Stimulated activated CD8-positive, alpha-beta memory T cell treated with anti-CD3 and anti-CD28 coated beads, Interleukin-4, amount 100 ng/mL, for 1 hour (primary cell): ENCODE measurements at places on chromosomes 7 and 10.

GRCh38 chr7:112985377-112985987, 101.1 kb downstream of the GPR85 start:
- no peak for DNase-seq

DNA sequence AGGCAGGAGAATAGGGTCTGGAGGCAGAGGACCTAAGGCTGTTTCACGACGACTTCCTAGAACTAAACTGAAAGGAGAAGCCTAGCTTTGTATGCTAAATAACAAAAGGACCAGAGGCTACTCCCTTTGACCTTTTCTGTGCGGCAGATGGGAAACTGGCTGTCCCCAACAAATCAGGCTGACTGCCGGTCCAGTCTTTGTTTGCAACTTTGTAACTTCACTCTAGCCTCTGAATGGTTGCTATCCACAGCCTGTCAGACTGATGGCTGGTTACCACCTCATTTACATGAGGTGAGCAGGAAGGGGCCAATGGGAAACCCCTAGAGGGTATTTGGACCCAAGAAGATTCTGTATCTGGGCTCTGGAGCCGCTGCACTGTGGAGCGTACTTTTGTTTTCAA, 132.6 kb upstream of the SHH start:
- DNase-seq, result no peak

GRCh38 chr7:98655611-98656010, 38.5 kb downstream of the NPTX2 start:
- DNase-seq, result no peak

DNA sequence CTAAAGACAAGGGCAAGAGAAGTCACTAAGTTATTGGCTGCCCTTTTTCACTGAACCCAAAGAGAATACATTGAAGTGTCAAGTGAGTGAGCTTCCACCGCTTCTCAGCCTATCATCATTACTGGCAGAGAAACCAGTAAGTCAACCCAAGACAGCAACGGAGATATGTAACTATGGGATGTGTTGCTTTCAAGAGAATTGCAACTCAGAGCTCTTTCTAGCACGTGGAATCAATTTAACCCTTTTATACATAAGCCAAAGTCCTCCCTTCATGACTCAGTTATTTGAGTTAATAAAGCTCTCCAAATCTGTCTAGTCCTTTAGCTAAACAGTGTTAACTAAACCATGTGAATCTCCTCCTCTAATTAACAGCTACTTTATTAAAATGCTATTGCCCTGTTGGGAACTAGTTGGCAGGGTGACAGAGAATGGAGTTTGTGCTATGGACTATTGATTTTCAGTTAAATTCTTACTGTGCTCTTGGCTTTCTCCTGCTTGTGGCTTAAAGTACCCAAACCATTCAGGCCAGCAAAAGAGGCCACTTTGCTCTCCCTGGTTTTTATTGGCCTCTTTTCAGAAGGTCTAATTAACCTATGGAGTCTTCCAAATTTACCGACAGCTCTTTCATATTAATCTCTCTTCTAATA, 287.7 kb downstream of the NRG3 start:
- DNase-seq, result no peak

GRCh38 chr10:1050145-1050544, 1.2 kb upstream of the IDI1 start:
- no peak for DNase-seq

- no peak for DNase-seq
Measured at GRCh38 chr7:5070206-5070605, 24.5 kb downstream of the RBAK start.

GRCh38 chr7:41809940-41810576, 107.2 kb upstream of the INHBA start:
- no peak for DNase-seq
